ENCODE measurements at places on chromosomes 7 and 10.

- DNase-seq, result peak; percentile 66
These were observed 109.9 kb downstream of the JCAD start for GRCh38 chr10:29949411-29950011.

GRCh38 chr7:157711353-157711888, 374.6 kb downstream of the DNAJB6 start:
- no peak for DNase-seq

DNA sequence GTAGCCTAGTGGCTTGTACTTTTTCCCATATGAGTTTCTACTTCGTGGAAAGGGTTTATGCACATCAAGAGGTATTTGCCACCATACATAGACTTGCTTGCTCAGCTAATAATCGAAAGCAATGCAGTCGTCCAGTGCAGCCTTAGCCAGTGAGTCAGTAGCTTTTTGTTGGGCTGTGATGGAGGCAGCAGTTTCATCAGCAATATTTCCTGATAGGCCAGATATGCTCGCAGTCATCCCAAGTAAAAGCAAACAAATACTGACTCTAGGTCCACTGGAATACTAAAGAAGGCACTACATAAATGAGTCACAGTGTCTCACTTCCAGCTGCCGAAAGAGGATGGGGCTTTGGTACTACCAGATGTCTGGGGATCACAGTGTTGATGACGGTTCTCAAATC, 2.1 kb upstream of the BNIP3 start:
- peak; percentile 91 for DNase-seq

DNA sequence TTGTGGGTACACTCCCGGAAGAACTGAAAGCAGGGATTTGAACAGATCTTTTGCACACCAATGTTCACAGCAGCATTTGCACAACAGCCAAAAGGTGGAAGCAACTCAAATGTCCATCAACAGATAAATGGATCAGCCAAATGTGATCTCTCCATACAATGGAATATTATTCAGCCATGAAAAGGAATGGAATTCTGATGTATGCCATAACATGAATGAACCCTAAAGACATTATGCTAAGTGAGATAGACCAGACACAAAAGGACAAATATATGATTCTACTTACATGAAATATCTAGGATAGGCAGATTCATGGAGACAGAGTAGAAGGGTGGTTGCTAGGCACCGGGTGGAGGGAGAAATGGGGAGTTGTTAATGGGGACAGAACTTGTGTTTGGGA, 36.7 kb downstream of the CLEC2L start:
- DNase-seq, result no peak

DNA sequence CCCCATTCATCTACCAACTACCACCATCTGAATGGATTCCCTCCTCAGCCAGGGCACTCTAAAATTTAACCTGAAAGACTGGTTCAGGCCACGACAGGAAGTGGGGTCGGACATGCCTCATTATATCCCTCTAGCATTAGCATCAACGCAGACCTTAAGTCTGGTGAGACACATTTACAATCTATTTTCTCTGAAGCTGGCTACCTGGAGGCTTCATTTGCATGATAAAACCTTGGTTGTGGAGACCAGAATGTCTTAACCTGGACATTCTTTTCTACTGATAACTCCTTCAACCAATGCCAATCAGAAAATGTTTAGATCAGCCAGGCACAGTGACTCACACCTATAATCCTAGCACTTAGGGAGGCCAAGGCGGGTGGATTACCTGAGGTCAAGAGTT, 42.3 kb downstream of the SVOPL start:
- DNase-seq, result no peak

Data from AG08396 (cell line).